Left ventricle myocardium inferior (tissue), 1 donor: ENCODE measurements at places on chromosomes 13 and 19. TPM values are rescaled to one million over a fixed set of nuclear protein-coding genes. Genes with fewer than 3 reads are reported as not detected.

The VSIG10L gene
- total RNA-seq = 0.66 TPM

- H3K4me1 ChIP-seq = no peaks in the 10 kb centered on the region
- H3K36me3 ChIP-seq = no peaks in the 10 kb centered on the region
- no peak overlapping the region for H3K4me3 ChIP-seq
- no peak for DNase-seq
- H3K27me3 ChIP-seq = peaks cover 12% of the 10 kb centered on the region
Measured at GRCh38 chr19:31648347-31648746, 299.1 kb upstream of the TSHZ3 start.

The ZNF560 gene
- total RNA-seq = 0.16 TPM

DNA sequence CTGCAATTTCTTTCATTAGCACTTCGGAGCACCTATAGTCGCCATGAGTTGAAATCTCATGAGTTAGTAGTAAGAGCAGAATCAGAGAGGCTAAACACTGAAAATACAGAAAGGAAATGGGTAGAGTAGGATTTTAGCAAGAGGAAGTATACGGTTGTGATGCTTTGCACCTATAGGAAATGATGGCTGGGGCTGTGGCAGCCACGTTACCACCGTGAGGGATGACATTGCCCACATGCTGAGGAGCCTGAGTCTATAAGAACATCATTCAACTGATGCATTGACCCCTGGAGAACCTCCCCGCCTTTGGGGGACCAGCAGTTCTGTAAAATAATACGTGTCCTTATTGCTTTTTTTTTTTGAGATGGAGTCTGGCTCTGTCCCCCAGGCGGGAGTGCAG, 20.4 kb downstream of the FAM187B start:
- DNase-seq = no peak
- no peaks in the 10 kb centered on the region for H3K27me3 ChIP-seq
- peaks cover 14% of the 10 kb centered on the region for H3K4me1 ChIP-seq
- no peak overlapping the region for H3K27ac ChIP-seq

- H3K4me3 ChIP-seq = no peak overlapping the region
- no peaks in the 10 kb centered on the region for H3K4me1 ChIP-seq
- DNase-seq = no peak
- no peaks in the 10 kb centered on the region for H3K27me3 ChIP-seq
Measured at GRCh38 chr13:96011291-96011872, 41.8 kb downstream of the UGGT2 start.

- peak overlapping the region; percentile 84 for H3K27ac ChIP-seq
- DNase-seq = no peak
- H3K27me3 ChIP-seq = no peaks in the 10 kb centered on the region
- H3K4me1 ChIP-seq = peaks cover 50% of the 10 kb centered on the region
- H3K4me3 ChIP-seq = peak overlapping the region; percentile 94
Measured at GRCh38 chr13:34943436-34944273, 1.6 kb downstream of the NBEA start.

The LGALS14 gene
- total RNA-seq = not detected

The LGALS7 gene
- not detected for total RNA-seq

GRCh38 chr13:89852570-89852969, 1494.9 kb upstream of the MIR17HG start:
- no peak overlapping the region for H3K27ac ChIP-seq
- no peaks in the 10 kb centered on the region for H3K36me3 ChIP-seq
- H3K4me3 ChIP-seq = no peak overlapping the region
- H3K4me1 ChIP-seq = no peaks in the 10 kb centered on the region
- no peaks in the 10 kb centered on the region for H3K27me3 ChIP-seq
- no peak for DNase-seq
